H7 (cell line): ENCODE measurements at places on chromosomes 6 and 20. TPM values are rescaled to one million over a fixed set of nuclear protein-coding genes. Genes with fewer than 3 reads are reported as not detected.

DNA sequence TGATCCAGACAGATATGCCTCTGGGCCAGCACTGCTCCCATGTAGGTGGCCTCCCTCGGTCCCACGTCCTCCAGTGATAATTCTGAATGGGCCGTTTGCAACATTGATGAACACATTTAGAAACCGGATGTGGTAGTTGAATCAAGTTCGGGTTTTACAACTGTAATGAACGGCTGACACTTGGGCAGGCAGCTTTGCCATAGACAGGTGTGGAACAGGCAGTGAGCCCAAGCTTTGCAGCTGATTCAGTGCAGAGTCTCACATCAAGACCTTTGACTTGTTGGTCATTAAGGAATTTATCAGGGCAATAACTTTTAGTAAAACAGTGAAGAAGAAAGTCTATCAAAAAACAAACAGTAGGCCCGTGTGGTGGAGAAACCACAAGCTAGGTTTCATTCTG is 466.6 kb upstream of the AGPAT4 start:
- DNase-seq = no peak

DNA sequence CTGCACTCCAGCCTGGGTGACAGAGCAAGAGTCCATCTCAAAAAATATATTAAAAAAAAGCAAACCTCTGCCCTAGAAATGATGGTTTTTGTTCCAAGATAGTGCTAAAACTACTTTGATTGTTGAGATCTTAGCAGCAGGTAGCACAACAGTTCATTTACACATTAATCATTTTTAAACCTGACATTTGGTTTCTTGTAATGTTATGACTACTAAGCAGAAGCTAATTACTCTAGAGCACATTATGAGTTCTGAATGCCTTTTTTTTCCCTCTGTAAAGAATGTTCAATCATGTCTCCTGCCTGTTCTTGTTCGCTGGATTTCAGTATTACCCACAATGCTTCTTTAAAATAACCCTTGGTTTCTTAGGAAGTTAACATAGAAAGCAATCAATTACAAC is 24.7 kb upstream of the PHF3 start:
- DNase-seq = no peak

- DNase-seq = peak; percentile 22
Observed at GRCh38 chr20:6765469-6766058, 1.9 kb upstream of the BMP2 start.

DNA sequence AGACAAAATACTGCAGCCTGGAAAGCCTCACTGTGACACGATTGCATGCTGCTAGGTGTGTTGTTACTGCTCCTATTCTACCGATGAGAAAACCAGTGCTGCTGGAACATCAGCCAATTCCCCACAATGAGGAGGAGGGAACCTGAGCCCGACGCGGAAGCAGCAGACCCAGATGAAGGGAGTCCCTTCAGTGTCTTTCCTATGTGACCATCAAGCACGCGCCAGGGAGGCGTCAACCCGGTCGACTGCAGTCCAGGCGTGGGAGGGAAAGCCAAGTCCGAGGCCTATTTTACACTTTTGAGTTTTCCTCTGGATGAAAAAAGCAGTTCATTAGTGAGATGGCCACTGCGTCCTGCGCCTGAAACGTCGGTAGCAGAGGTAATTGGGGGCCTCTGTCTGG is 63.3 kb downstream of the STK35 start:
- peak; percentile 38 for DNase-seq

DNA sequence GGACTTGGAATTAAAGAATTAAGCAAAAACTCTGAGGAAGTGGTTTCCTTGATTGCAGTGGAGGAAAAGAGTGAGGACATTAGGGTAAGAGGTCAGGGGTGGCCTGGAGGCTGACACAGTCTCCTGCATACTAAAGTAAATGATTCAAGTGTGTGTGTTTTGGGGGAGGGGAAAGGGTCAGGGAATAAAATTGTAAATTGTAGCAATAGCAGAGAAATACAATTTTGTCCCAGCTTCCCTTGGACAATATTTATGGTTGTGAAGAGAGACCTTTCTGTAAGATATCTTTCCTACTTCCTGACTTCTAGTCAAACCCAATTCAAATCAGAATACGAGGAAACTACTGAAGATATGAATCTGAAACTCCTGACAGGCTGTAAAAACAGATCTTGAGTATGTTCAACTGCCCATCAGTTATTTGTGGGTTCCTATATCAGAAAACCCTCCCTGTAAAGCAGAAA is 143.4 kb upstream of the HMGN3 start:
- peak; percentile 1 for DNase-seq

DNA sequence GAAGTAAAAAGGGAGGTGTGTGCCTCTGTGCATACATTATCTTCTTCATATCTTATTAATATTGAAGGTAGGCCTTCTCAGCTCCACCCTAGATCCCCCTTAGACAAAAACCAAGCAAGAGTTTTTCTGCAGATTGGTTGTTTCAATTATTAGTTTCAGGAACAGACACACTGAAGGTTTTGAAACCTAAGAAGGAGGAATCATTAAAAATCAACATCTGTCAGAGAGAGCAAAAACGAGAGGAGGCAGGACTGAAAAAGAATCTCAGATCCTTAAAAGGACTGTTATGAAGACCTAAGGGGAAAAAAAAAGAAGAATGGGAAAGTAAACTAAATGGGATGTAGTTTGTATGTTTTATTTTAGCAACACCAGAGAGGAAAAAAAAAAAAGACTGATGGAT is 560.8 kb upstream of the JAG1 start:
- no peak for DNase-seq

DNA sequence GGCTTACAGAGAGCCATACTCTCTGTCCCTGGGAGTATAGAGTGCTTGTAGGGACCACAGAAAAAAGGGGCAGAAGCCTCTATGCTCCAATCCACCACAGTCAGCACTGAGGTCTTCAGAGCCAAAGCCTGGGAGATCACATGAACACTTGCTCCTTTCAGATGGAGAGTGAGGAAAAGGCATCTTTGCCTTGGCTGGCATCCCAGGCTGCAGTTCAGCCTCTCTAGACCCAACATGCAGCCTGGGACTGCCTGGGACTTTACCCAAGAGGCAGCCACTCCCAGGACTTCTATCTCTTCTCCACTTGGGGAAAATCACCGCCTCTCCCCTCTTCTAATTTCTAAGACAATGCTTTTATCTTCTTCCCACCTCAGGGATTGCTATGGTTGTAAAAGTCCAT is 46.5 kb upstream of the MYLIP start:
- DNase-seq = no peak

DNA sequence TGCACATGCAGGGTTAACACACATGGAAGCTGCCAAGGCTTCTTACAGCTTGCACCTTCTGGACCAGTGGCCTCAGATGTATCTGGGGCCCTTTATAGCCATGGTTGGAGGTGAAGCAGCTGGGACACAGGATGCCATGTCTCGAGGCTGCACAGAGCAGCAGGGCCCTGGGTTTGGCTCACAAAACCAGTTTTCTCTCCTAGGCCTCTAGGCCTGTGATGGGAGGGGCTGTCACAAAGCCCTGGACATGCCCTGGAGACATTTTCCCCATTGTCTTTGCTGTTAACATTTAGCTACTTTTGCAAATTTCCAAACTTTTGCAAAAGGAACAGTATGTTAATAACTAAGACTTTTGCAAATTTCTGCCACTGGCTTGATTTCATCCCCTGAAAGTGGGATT is 18.2 kb upstream of the GSTA1 start:
- DNase-seq = no peak

- DNase-seq = peak; percentile 32
Observed at GRCh38 chr6:83417880-83418663, 12.8 kb downstream of the ME1 start.

- DNase-seq = no peak
Observed at GRCh38 chr20:63765082-63765873, 25.7 kb downstream of the SLC2A4RG start.

GRCh38 chr6:122651031-122651430 is 40.8 kb downstream of the PKIB start:
- no peak for DNase-seq

- peak; percentile 45 for DNase-seq
Observed at GRCh38 chr6:46016063-46016608, 476 bp upstream of the CLIC5 start.

- no peak for DNase-seq
Observed at GRCh38 chr20:33474097-33474873, 15.6 kb upstream of the CBFA2T2 start.

DNA sequence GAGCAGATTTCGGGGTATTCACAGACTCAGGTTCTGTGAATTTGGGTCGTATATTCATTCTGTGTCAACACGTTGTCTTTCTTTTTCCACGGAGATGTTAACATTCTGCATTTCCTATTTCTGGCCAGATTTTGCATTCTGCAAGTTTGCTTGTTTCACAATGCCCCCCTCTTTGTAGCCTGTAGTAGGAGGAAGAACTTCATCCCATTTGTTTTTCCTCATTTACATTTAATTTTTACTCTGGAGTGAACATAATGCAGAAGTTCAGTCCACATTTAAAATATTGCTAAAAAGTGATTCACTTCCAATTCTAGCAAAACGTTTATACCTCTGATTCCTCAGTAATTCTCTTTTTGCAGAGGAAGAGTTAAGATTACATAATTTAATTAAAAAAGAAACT is 12.9 kb downstream of the TAGAP start:
- DNase-seq = no peak

DNA sequence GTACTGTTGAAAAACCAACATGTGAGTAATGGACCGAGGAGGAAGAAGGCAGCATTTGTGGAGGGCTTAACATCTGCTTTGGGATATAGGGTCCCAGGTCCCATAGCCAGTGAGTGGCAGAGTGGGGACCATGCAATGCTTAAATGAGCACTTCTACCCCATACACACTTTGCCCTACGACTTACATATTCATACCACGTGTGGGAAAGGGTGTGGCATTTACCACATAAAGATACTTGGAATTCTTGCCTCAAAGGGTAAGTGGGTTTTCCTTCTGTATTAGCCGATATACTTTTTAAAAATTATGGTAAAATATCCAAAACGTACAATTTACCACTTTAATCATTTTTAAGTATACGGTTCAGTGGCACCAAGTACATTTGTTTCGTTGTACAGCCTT is 199.3 kb downstream of the BACH2 start:
- DNase-seq = no peak

- no peak for DNase-seq
Observed at GRCh38 chr20:61464307-61465303, 212.5 kb downstream of the CDH4 start.

DNA sequence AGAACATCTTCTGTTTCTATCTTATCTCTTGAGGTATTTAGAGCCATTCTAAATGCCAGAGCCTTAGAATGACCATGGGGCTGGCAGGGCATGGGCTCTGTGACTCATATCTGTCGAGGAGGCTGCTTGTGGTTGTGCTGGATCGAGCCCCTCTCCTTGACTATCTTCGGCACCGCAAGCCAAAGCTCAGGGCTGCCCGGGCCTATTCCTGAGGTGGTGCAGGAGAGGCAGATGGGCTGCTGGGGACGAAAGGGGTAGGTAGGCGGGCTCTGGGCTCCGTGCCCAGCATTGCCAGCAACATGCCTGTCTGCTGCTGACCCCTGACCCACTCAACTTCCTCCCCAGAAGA is 89.9 kb downstream of the NOL4L start:
- peak; percentile 36 for DNase-seq

DNA sequence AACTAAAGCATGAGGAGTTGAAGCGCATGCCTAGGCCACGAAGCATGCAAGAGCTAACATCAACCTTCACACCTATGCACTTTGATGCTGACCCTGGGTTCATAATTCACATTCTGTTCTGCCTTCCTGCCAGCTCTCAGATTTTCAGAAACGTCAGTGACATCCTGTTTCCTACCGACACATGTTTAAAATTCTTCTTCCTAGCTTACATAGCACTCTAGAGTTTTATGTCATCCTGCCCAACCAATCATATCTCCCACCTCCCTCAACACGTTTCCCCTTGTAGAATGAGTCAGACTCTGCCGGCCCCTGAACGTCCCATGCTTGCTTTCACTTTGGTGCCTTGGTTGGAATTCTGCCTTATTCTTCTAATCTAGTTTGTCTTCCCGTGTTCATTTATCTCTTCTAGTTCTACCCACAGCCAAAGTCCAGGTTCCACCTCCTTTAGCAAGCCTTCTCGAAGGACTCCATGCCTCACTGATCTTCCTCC is 97.2 kb upstream of the MAP7 start:
- DNase-seq = no peak

- DNase-seq = no peak
Observed at GRCh38 chr6:145329257-145329656, 406.1 kb downstream of the EPM2A start.

DNA sequence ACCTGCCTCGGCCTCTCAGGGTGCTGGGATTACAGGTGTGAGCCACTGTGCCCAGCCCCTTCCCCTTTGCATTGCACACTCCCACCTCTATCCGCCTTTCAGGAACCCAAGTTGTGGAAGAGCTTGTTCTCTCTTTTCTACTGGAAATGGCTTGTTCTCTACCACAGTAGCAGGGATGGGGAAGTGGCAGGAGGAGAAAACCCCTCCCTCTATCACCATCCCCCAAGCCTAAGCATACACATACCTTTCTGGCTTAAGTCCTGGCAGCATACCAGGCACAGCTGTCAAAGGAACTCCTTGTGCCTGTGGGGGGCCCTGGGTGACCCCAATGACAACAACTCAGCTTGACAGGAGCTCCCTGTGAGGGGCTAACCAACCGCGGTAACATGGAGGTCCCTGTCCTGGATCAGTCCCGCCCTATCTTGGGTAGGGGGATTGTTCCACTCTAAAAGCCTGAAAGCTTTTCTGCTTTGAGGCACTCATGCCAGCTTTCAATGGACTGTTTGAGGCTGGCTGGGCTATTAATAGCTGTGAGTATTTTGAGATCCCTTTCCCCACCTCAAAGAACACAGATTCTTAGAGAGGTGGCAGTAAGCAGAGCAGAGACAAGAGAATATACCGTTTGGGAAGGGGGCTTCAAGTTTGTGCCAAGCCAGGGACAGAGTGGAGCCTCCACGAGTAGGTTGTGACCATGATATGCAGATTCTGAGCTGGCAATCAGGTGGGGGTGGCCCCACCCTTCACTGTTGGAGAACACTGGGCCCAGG is 2.3 kb downstream of the KLHDC3 start:
- no peak for DNase-seq

GRCh38 chr6:54419885-54420284 is 111.6 kb downstream of the TINAG start:
- DNase-seq = no peak

- peak; percentile 40 for DNase-seq
Observed at GRCh38 chr6:83514866-83515466, 2.6 kb downstream of the PRSS35 start.

DNA sequence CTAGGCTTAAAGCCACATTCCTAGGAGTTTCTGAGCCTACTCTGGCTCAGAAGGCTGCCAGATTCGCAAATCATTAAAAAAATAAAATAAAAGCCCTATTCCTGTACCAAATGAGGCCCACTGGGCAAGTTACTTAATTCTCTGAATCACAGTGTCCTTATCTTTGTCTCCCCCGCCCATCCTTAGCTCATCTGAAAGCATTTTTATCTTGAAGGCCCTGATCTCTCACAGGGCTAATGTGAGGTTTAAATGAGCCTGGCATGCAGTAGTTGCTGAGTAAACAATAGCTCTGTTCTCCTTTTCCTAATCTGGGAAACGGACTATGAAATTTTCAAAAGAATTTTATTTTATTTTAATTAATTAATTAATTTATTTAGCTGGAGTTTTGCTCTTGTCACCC is 2.1 kb upstream of the ZBTB12 start:
- DNase-seq = no peak

TFAP2B gene
- total RNA-seq = not detected in 2 replicates

CTNNBL1 gene
- total RNA-seq = 26.4 and 34.1 TPM in 2 replicates

ANKRD6 gene
- 6.2 and 10.5 TPM in 2 replicates for total RNA-seq

CD40 gene
- 8.2 and 8.8 TPM in 2 replicates for total RNA-seq

EFCAB8 gene
- total RNA-seq = 0.17 and 0.44 TPM in 2 replicates

TRIM31 gene
- total RNA-seq = not detected in 2 replicates

EEF1A1 gene
- 12,173 and 12,318 TPM in 2 replicates for total RNA-seq

LY6G6F gene
- not detected in 2 replicates for total RNA-seq

ANKRD66 gene
- not detected in 2 replicates for total RNA-seq

ESR1 gene
- under 0.01 and 0.04 TPM in 2 replicates for total RNA-seq
